Activated CD8-positive, alpha-beta T cell treated with anti-CD3 and anti-CD28 coated beads for 36 hours (primary cell): ENCODE measurements at places on chromosomes 12 and 14. TPM values are rescaled to one million over a fixed set of nuclear protein-coding genes. Genes with fewer than 3 reads are reported as not detected.

DNA sequence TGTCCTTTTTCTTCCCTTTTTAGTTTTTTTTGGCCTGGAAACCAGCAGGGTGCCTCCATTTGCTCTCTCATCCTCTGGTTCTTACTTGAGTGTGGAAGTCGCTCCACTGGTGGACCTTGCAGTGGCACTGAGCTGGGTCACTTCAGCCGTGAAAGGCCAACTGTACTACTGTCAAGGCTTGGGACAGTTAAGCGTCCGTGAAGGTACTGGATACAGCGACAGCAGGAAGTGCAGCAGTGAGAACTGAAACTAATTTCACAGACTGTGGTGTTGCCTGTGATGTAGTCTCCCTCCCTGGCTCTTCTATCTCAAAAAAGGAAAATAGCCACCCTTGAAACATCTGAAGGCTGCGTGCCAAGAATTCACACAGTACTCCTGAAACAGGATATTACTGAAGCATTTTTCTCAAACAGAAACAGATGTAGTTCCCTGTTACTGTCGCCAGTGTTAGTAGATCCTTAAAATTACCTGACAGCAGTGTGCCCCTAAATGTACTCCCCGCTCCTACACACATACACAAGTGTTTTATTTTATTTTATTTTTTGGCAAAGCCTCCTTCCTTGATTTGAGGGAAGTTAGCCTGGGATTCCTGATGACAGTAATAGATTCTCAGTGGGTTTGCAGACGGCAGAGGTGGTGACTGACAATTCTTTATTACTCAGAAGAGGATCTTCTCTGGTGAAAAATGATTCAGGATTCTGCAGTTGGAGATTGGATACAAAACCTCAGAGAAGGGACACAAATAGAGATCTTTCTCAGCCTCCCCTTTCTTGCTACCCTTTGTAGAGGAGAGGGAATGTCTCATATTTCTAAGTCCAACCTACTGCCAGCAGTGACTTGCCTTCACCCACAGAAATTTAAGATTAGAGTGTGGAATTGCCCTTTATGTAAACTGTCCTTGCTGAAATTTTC lies 4.4 kb downstream of the SUSD6 start:
- H3K4me1 ChIP-seq: peaks cover 76% of the 10 kb centered on the region
- peak overlapping the region; percentile 92 for H3K27ac ChIP-seq
- H3K36me3 ChIP-seq: peaks cover 54% of the 10 kb centered on the region
- no peaks in the 10 kb centered on the region for H3K27me3 ChIP-seq
- peak overlapping the region; percentile 96 for H3K4me3 ChIP-seq

GRCh38 chr12:40921563-40922163 lies 229.4 kb downstream of the CNTN1 start:
- no peaks in the 10 kb centered on the region for H3K36me3 ChIP-seq
- no peaks in the 10 kb centered on the region for H3K4me1 ChIP-seq
- H3K27ac ChIP-seq: no peak overlapping the region
- H3K4me3 ChIP-seq: no peak overlapping the region
- H3K27me3 ChIP-seq: no peaks in the 10 kb centered on the region

DLGAP5 gene
- total RNA-seq: 75.4 TPM

DNA sequence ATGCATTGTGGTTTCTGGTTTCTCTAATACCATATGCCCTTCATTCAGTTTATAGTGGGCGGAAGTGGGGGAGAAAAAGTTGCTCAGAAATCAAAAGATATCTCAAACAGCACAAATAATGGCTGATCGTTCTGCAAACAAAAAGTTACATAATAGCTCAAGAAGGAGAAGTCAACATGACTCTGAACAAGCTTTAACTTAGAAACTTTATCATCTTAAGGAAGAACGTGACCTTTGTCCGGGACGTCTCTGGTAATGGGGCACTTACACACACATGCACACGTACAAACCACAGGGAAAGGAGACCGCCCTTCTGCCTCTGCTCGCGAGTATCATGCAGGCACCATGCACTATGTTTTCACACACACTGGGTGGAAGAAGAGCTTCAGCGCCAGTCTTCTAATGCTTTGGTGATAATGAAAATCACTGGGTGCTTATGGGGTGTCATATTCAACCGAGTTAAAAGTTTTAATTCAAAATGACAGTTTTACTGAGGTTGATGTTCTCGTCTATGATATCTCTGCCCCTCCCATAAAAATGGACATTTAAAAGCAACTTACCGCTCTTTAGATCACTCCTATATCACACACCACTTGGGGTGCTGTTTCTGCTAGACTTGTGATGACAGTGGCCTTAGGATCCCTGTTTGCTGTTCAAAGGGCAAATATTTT lies 4.7 kb downstream of the FOS start:
- no peak overlapping the region for H3K27ac ChIP-seq
- no peak overlapping the region for H3K4me3 ChIP-seq
- DNase-seq: no peak
- H3K36me3 ChIP-seq: peaks cover 27% of the 10 kb centered on the region
- peaks cover 14% of the 10 kb centered on the region for H3K27me3 ChIP-seq

DNA sequence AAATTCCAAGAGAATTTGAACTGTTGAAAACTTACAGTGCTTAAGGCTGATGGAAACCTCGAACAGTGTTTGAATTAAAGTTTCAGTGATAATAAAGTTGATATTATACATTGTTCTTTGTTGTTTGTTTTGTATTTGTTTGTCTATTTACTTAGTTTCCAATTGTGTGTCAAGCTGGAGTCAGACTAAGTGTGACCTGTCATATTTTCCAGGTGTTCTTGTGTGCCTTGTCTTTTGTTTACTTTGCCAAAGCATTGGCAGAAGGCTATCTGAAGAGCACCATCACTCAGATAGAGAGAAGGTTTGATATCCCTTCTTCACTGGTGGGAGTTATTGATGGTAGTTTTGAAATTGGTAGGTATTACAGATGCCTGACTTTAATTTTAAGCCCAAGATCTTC lies 6.0 kb downstream of the SLCO1C1 start:
- H3K27me3 ChIP-seq: no peaks in the 10 kb centered on the region
- no peak for DNase-seq
- H3K27ac ChIP-seq: no peak overlapping the region

DNA sequence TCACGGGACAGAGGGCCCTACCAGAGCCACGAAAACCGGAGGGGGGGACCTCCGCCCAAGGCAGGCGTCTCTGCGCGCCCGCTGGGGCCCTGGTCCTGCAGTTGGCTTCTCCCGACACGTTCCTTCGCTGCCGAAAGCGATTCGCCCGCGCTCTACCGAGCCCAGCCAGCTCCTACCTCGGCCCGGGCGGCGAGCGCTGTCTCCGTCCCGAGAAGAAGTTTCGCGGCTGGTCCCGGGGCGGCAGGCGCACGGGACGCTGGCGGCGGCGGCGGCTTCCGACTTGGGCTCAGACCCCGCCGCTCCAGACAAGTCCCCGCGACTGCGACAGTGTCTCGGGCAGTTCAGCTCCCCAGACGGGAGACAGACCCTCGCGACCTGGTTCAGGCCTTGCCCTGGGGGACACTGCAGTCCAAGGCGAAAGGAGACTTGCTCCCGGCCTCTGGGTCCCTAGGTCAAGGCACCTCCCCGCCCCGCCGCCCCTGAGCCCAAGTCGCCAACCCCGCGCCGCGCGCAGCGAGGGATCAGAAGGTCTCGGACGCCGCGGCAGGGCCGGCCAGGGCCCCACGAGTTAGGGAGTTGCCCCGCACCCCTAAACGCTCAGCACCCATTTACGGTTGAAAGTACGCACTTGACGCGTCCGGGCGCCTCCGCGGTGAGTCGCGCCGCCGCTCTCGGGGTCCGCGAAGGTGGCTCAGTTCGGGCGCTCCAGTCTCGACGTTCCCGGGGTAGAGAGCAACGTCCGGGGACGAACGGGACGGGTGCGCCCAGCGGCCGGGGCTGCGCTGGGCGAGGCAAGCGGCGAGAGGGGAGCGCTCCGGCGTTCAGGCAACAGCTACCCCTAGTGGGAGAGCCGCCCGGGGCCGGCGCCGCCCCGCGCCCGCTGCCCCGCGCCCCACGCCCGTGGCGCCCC lies 1.4 kb upstream of the DIO3 start:
- H3K4me3 ChIP-seq: no peak overlapping the region
- no peak for DNase-seq
- H3K4me1 ChIP-seq: peaks cover 3% of the 10 kb centered on the region
- H3K27me3 ChIP-seq: peaks cover 52% of the 10 kb centered on the region
- peaks cover 7% of the 10 kb centered on the region for H3K36me3 ChIP-seq
- no peak overlapping the region for H3K27ac ChIP-seq
